ENCODE measurements at places on chromosomes 5 and 9.
A peak's percentile ranks its signal among the peaks of the same experiment; 100 is the strongest.

GRCh38 chr5:39780347-39780746, 355.6 kb upstream of the DAB2 start:
- no peak for DNase-seq

DNA sequence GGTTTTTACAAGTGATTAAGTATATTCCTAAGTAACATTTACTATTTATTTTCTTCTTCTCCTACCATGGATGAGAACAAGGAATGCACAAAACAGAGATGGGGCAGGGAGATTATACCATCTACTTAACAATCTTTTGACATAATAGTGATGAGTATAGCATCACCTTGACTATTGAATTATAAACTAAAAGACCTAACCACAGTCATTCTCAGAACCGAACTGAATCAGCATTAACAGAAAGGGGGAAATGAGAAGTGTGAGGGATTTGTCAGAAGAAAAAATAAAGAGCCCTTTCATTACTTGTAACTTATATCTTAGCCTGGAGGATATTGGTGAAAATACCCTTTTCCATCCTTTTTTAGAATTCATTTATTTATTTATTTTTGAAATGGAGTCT, 21.9 kb downstream of the OR2Y1 start:
- no peak for DNase-seq

DNA sequence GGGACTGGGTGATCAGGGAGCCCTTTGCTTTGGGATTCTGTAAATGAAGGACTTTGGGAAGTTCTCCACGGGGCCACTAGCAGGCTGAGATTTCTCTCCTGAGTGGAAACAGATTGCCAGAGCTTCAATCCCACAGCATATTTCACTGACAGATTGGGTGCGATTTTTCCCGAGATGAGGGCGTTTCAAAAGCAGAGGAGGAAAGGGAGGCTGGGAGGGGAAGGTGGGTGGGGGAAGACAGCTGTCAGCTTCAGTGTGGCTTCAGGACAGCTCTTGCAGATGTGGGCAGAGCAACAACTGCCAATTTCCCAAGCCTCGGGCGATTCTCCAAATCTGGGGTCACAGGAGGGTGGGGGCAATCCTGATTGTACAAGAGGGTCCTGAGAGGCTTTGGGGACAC, 258.5 kb upstream of the ADRA1B start:
- no peak for DNase-seq

DNA sequence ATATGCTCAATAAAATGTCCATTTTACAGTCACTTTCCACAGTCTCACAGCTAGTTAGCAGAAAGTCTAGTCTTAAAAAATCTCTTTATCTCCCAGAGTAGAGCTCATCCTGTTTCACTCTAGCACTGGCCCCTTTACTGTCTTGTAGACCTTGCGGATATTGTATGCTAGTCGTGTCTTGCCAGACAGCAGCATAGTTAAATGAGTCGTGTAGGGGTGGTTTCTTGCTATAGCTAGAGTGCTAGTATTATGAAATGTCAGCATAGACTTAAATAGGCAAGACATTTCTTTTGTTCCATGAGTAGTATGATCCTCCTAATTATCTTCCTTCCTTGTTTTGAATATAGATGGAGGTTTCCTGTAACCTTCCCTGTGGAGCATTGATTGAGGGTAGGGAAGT, 77.4 kb downstream of the C7 start:
- no peak for DNase-seq

GRCh38 chr9:87157366-87158031, 210.2 kb upstream of the GAS1 start:
- no peak for DNase-seq

- no peak for DNase-seq
Measured at GRCh38 chr9:33415501-33416038, 13.2 kb upstream of the AQP7 start.

GRCh38 chr9:101421653-101422065, 13.9 kb downstream of the ALDOB start:
- DNase-seq = no peak

GRCh38 chr5:148973455-148973854, 89.4 kb downstream of the SH3TC2 start:
- DNase-seq = peak; percentile 23

DNA sequence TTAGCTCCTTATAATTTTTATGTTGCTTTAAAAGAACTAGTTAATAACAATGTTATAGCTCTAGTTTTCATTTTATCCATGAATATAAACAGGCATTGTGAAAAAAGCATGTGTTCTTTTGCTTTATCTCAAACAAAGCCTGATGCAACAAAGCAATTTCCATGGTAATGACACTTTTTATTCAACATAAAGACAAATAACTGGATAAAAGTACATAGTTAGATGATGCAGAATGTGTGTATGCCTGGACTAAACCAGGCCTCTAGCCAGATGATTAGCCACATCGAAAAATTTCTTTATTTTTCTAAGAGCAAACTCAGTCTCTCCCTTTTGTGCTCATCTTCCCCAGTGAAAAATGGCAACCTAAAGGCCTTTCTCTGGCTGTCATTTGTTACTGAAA, 125.6 kb upstream of the TARS1 start:
- no peak for DNase-seq

DNA sequence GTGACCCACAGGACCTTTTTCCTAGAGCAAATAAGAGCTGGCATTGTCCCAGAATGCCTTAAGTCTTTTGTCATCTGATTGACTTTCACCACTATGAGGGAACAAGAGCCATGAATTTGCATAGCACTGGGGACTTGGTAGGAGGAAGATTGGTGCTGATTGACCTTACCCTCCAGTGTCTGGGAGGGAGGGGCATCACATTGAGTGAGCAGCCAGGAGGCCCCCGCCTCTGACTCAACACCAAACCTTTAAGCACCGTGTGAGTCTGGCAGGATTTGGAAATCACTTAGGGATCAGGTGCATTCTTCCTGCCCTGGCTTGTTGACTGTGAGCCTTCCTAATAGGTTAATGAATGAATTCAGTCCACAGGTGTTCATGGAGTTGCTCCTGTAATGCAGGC, 40.7 kb downstream of the WNK2 start:
- DNase-seq = no peak

- peak; percentile 40 for DNase-seq
Measured at GRCh38 chr9:130846487-130847305, 11.6 kb downstream of the ABL1 start.

DNA sequence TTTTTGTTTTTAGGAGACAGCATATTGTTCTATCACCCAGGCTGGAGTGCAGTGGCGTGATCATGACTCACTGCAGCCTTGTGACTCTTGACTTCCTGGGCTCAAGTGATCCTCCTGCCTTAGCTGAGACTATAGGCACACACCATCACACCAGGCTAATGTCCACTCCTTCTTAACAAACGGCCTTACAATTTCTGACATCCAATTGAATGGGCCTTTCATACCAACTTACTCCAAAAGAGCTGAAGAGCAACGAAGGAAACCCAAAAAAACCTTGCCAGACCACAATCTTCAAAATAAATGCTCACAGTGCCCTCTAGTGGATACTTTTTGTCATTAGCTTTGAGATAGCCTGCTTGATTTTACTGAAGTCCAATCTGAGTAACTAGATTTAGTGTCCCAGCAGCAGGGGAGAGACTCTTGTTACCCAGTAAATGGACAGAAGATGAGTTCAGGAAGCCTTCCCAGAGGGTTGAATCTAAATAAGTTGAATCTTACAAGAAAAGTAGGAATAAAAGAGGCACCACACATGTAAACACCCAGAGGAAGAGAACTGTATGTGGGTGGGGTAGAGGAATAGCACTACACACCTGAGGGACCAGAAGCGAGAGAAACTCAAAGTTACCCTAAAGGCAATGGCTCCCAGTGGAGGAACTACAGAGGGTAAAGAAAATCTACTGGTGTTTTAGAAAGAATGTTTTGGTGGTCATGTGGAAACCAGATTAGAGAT, 9.3 kb downstream of the ZNF622 start:
- DNase-seq = peak; percentile 34

DNA sequence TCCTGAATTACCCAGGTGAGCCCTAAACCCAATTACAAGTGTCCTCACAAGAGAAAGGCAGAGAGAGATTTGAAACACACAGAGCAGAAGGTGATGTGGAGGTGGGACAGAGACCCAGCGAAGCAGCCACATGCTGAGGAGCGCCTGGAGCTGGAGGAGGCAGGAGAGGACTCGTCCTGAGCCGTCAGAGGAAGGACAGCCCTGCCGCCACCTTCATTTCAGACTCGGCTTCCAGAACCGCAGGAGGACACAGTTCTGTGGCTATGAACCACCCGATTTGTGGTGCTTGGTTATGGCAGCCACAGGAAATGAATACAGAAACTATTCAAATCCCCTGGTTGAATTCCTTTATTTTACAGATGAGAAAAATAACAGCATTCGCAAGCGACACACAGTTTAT, 16.4 kb upstream of the FBP1 start:
- DNase-seq = no peak

GRCh38 chr9:126860077-126860756, at the start of gene ZBTB34:
ZBTB34 (plus strand) TSS chr9:126860639; CDS start chr9:126879400, 18,761 bp downstream.
- DNase-seq = peak; percentile 30

DNA sequence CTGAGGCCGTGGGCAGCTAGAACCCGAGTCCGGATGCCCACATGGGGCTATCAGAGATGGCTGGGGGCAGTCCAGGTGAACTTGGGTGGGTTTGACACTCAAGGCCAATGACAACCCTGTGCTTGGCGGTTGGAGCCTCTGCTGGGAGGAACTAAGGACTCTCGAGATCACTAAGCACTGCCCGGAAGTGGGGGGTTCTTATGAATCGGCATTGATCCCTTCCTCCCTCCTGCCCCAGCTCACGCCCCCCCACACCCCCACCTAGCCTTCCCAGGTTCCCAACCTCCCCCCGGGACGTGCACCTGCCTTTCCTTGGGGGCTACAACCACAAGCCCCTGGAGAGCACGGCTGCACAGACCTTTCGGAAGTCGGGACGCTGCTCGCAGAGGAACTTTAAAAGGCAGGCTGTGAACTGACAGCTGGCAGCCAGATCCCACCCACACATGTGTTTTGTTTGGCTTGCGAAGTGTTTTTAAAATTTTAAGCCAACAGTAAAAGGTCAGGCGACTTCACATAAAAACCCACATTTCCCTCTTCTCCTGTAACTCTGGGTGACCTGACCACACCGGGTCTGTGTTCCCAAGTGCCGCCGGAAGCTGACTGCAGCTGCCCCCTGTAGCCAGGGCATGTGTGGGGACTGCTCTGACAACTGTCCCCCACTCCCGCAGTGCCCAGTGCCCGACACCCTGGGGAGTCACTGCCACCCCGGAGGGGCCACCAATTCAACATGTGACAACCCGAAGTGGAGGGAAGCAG, 5.1 kb upstream of the RALGDS start:
- no peak for DNase-seq

DNA sequence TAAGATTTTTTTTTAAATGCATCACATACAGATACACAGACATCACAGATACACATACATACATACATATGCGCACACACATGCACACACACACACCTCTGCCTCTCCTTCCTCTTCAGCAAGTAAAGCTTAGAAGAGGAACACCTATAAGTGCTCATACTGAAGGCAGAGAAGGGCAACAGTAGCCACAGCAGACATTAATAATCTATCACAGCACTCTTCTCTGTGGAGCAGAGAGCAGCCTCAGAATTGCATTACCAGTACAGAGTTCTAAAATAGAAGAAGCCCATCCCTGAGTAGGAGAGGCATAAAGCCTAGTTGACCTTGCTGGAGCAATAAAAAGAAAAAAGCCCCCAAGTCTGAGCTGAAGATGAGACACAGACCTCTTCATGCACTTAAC, 110.6 kb downstream of the MLLT3 start:
- DNase-seq = no peak

DNA sequence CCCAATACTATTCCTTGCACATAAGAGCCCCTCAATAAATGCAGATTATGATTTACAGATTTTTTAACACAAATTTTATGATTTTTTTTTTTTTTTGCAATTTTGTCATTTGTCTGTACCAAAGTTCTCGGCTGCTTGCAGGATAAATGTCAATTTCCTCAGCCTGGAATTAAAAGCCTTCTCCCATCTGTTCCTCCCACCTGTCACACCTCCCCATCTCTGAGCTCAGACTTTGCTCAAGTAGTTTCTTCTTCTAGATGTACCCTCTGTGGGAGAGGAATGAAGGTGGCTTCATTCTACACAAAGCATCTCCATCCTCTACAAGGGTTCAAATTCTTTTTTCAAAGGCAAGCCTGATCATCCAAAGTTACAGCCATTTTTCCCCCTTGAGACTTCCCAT, 153.7 kb upstream of the GRAMD2B start:
- no peak for DNase-seq
